Right renal pelvis (tissue), 4 donors: ENCODE measurements at places on chromosomes 12 and 14.

GRCh38 chr14:94593749-94594431 is 12.7 kb downstream of the SERPINA5 start:
- no peak for DNase-seq

DNA sequence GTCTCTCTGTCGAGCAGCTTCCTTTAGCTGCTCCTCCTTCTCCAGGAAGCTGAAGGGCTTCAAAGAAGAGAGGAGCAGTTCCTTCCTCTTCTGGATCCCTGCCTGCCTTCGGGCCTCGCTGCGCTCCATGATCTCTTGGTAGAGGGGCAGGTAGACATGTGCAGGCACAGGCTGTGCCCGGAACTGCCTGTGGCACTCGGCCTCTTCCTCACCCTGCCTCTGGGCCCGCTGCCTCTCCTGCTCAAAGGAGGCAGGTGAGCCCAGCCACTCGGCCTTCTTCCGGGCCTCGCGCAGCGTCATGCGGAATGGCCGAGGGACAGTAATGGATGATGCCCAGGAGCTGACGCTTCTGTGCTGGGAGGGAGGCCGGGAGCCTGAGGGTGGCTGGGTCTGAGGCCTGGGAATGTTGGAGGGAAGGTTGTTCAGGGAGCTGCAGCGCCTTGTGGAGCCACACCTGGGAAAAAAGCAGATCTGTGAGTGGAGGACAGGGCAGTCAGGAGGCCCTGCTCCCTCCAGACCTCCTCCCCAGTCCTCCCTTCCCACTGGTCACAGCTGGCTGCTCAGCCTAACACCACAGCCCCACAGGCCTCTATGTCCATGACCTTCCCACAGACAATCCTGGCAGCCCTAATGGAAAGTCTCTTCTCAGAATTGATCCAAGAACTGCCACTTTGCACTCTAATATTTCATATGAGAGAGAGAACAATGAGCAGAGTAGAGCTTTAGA is 5.3 kb downstream of the FAM161B start:
- no peak for DNase-seq

DNA sequence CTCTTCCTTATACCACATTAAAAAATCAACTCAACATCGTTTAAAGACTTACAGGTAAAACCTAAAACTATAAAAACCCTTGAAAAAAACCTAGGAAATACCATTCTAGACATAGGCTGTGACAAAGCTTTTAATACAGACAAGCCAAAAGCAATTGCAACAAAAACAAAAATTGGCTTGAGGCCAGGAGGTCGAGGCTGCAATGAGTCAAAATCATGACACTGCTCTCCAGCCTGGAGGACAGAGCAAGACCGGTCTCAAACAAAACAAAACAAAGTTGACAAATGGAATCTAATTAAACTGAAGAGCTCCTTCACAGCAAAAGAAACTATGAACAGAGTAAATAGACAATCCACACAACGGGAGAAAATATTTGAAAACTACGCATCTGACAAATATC is 1057.8 kb downstream of the FSCB start:
- DNase-seq, result peak; percentile 16

DNA sequence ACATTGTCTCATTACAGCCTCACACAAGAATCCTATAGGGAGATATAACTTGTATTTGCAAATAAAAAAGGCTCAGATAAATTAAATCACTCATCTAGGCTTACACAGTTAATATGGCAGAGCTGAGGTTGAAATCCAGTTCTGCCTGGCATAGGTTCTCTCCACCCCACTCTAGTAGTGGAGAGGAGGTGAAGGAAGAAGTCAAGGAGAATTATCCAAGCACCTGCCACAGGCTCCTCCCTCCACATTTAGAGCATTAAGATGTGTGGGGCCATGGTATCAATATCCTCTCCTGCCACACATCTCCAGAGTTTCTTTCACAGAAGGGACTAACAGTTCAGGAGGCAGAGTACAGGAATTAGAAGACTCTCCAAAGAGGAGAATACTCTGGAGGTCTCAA is 22.5 kb upstream of the STAC3 start:
- no peak for DNase-seq
